CD4-positive, alpha-beta T cell treated with Interferon alpha-2 for 1 hour (primary cell): ENCODE measurements at places on chromosomes 2 and 18.

DNA sequence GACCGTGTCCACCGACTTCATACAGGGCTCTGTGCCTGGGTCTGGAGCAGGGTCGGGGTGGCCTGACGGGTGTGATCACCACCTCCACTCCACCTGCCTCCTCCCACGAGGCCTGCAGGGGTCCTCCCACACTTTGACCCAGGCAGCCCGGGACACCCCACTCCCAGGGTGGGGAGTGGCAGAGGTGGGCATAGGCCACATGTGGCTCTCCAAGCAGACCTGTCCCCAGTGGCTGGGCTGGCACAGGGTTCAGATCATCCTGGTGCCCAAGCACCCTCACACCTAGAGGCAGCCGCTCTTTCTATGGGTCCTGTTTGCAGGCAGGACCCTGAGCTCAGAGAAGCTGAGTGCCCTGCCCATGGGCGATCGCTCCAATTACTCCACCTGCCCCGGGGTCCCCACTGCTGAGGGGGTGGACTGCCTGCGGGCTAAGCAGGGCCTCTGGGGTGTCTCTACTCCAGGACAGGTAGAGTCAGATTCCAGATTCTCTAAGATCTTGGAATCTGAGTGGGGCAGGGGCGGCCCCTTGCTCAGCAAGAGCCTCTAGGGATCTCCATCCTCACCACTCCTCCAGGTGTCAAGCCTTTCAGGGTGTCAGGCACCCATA, 1.4 kb downstream of the NEURL3 start:
- no peak for DNase-seq

GRCh38 chr2:49355611-49356010, 201.3 kb upstream of the FSHR start:
- no peak for DNase-seq

DNA sequence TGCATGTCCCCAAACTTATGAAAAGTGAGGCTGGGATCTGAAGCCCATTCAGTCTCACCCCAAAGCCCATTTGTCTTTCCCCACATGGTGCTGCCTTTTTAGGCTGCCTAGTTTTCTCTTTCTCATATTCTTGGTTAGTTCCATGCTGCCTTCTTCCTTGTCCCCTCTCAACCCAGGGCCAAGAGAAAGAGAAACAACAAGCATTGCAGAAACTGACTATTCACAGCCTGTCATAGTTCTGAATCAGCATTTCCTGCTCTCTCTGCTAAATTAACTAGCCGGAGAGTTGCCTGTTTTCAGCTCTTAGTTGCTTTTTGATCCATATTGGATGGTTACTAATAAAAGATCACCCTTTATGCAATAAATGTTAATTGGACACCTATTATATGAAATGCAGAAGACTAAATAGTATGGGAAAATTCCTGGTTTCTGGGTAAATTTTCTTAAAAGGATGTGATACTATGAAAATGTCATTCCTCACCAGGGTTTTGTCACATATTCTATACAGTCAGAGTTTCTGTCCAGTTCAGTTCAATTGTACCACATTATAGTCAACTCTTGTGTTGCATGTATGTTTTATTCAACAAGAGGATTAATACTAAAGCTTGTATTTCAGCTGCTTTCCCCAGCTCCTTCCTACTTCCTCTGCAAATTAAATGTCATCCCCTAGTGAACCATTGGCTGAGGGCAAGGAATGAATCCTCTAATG, 246.5 kb downstream of the GALR1 start:
- no peak for DNase-seq

DNA sequence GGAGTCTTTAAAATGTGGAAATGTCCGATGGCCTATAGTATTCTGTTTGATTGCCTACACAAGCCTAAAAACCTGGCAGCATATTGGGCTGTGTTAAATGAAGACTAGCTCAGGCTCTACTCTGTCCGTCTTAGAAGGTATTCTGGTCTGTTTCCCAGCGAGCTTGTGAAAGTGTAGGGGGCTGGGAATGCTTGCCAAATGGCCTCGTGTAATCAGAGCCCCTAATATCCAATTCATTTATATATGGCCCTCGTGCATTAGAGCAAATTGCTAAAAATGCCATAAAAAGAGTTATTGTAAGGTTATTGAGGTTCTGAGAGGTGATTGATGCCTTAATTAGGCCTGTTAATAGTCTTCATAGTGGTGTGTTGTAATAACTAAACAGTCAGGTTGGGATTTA, 1500.4 kb downstream of the DPP10 start:
- no peak for DNase-seq

DNA sequence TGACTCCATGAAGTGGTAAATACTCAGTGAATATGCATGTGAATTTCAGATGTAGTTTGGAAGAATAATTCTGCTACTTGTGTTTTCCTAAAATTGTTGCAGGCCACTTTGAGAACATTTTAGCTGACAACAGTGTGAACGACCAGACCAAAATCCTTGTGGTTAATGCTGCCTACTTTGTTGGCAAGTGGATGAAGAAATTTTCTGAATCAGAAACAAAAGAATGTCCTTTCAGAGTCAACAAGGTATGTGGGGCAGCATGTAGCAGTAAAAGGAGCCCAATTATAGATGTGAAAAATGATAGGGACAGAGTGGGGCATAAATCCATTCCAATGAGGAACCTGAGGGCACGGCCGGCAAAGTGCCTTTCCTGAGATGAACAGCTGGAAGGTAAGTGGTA, 16.1 kb downstream of the SERPINB5 start:
- no peak for DNase-seq

GRCh38 chr2:98782570-98782969, 51.6 kb upstream of the MGAT4A start:
- no peak for DNase-seq
